ENCODE measurements at places on chromosomes 4 and X. TPM values are rescaled to one million over a fixed set of nuclear protein-coding genes. Genes with fewer than 3 reads are reported as not detected.

The PRKG2 gene
- total RNA-seq: 0.82 TPM

The PGM2 gene
- 32.1 TPM for total RNA-seq

The KCND1 gene
- 0.78 TPM for total RNA-seq

The BST1 gene
- 88.9 TPM for total RNA-seq

The CTBP1 gene
- total RNA-seq: 171 TPM

The XAGE3 gene
- not detected for total RNA-seq

The FAM236B gene
- not detected for total RNA-seq

The PRSS12 gene
- 0.53 TPM for total RNA-seq

The TLR10 gene
- not detected for total RNA-seq

The XAGE1B gene
- total RNA-seq: not detected

The COL25A1 gene
- 1.7 TPM for total RNA-seq

The CCKAR gene
- not detected for total RNA-seq

Measured in glomerular endothelial cell (primary cell).